Activated effector memory CD4-positive, alpha-beta T cell treated with Interleukin-2 at 50 U/mL for 16 hours (primary cell): ENCODE measurements at places on chromosomes 4 and X.

GRCh38 chr4:185217408-185217975 is 8.1 kb downstream of the SNX25 start:
- DNase-seq, result no peak

GRCh38 chr4:144338148-144338547 is 197.6 kb upstream of the GYPA start:
- DNase-seq, result no peak

DNA sequence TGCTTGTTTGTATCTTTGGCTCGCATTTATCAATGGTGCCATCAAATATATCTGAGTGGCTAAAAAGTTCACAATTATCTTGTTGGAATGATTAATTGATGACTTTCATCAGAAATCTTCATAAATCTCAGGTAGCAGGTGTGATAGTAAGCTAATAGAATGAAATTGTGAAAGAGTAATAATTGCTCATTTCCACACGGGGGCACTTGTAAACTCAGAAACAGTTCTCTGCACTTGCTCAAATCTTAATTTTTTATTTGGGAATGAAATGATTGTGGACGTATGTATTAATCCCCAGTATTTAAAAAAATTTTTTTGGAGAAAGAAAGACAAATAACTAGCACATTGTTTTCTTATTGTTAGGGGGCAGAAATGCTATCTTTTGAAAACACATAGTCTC is 132.8 kb downstream of the DTHD1 start:
- no peak for DNase-seq

DNA sequence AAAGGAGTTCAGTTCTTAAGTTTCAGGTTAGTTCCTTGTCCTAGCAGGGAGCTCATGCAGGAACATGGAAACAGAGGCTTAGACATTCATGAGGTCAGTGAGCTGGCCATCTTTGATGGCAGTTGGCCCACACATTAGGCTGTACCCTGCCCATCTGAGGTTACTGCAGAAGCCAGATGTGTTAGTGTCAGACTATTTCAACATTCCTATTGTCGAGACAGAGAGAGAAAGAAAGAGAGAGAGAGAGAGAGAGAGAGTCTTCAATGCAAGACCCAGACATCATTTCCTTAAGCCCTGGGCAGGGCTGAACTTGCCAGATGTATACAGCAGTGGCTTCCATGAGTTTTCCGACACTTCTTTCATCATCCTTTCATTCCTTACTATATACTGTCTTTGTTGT is 91.3 kb downstream of the PPP1R2C start:
- DNase-seq, result no peak

- DNase-seq, result no peak
Measured at GRCh38 chr4:68310651-68311247, 39.1 kb downstream of the YTHDC1 start.

DNA sequence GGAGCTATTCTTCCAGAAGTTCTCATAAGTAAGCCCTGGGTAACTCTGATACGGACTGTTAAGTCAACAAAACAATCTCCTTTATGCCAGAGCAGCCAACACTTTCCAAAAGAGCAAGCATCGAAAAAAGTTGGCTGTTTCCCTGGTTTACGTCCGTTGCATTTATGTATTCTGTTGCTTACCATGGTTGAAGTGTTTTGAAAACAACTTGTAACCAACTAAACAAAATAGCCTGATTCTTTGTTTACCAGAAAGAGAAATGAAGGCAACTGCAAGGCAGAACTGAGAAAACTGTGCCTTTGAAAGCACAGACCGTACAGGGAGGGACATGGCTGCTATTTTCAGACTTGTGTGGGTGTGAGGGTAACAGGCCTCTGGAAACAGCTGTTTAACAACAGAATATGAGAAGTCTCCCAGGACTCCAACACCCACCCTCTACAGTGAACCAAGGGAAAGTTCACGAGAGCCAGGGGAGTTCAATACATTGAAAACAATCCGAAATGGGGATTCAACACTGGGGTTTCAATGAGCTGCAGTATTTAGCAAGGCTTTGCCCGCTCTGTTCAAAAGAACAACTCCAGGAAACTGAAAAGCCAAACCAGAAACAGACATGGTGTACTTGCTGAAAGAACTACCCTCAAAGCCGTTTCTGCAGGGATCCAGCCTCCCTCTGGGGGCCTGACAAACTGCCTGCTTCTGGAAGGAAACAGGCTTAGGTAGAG is 95.8 kb upstream of the EGFL6 start:
- DNase-seq, result peak; percentile 2

GRCh38 chr4:39808231-39808749 is 110.4 kb downstream of the UBE2K start:
- no peak for DNase-seq

DNA sequence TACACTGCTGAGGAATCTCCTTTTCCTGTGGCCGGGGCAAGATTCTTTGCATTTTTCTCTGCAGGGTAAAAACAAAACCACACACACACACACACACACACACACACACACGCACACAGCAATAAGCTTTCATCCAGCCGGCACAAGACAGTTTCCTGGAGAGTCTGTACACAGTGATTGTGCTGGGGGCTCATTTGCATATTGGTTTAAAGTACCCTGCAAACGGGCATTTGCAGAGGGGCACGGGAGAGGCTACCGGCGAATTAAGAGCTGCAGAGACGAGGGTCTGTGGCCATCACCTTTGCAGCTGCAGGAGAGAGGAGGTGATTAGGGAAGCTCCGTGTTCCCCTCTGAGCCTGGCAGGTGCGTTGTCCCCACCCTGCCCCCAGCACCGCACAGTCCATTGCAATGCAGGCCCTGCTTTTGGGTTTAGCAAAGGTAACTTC is 219.9 kb downstream of the SHOX start:
- DNase-seq, result no peak
